ENCODE measurements at places on chromosomes 11 and 22. TPM values are rescaled to one million over a fixed set of nuclear protein-coding genes. Genes with fewer than 3 reads are reported as not detected.
A peak's percentile ranks its signal among the peaks of the same experiment; 100 is the strongest.

KRTAP5-10 gene
- 0.53 TPM for polyA plus RNA-seq

YWHAH gene
- polyA plus RNA-seq = 120 TPM

TCN1 gene
- not detected for polyA plus RNA-seq

DNA sequence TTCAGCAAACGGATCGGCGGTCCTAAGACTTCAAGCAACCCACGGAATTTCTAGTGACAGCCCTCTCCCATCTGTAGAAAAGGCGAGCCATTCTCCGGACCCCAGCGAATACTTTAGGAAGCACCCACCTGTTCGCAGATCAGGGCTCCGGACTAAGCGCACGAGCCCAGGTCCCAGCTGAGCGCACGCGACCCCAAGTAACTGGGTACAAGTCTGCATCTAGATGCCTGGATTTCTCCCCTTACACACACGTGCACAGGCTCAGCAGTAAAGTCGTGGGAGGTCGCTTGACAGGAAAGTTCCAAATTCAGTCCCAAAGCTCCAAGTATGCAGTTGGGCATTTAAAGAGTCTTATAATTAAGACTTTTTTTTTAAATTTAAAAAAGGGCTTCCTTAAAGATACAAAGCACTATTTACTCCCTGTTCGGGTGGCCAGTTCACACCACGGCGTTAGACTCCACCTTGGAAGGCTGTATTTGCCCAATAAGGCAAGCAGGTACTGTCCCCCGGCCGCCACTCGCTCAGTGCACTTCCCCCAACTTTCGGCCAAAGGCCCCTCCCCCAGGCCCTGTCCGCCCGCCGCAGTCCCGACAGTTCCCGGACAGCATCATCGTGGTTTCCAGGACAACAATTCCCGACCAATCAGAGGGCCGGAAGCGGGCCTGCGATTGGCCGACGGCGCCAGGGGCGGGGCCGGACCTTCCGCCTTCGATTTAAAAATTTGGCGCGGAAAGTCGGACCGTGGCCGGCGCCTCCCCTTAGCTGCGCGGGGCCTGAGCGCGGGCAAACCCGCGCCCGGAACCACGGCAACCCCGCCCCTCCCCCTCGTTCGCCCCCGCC lies at the start of gene E2F8:
TSS of gene E2F8 (minus strand) at position 526 of the 840 bp plus-strand sequence. CDS start 824 bp downstream, outside the sequence.
- peak; percentile 93 for DNase-seq

DNA sequence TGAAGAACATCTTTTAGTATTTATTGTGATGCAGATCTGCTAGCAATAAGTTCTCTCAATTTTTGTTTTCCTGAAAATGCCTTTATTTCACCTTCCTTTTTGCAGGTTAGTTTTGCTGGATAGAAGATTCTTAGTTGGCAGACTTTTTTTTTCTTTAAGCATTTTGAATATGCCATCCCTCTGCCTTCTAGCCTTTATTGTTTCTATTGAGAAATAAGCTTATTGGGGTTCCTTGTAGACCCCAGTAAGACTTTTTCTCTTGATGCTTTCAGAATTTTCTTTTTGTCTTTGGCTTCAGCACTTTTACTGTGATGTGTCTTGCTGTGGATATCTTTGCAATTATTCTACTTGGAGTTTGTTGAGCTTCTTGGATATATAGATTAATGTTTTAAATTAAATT lies 160.6 kb downstream of the PGR start:
- DNase-seq = no peak

ADSL gene
- 119 TPM for polyA plus RNA-seq

DNA sequence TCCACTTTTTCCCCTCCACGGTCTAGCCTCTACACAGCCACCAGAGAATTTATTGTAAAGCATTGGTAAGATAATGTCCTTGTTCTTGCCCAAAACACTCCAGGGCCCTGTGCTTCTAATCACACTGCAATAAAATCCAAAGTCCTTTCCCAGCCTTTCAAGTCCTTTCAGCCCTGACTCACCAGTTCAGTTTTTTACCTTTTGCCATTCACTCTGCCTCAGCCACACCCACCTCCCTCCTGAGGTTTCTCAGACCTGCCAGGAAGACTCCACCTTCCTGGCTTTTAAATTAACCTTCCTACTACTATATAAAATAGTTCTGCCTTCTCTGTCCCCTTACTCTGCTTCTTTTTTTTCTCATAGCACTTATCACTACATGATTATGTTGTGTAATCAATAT lies 91.0 kb upstream of the ARHGAP32 start:
- DNase-seq = no peak

DNA sequence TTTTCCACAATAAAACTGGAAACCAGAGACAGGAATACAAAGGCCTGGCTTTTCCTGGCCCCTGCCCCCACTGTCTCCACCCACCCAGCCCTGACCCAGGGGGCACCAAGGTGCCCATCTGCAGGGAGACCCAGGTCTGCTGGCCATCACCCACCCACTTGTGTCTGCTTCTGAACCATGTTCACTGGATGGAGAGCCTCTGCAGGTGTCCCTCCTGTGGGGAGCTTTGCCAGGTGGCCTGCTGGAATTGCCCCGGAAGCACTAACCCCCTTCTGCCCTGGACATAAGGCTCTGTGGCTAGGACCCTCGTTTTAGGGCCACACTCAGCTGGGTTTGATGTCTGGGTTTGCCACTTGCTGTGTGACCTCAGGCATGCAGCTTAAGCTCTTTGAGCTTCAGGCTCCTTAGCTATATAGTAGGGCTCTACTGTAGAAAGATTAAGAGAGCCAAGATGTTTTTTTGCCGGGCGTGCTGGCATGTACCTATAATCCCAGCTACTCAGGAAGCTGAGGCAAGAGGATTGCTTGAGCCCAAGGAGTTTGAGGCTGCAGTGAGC lies 3.9 kb downstream of the SCARF2 start:
- no peak for DNase-seq

GRCh38 chr11:125162743-125163142 lies 1.8 kb upstream of the PKNOX2 start:
- no peak for DNase-seq

C11orf16 gene
- 0.96 TPM for polyA plus RNA-seq

DNA sequence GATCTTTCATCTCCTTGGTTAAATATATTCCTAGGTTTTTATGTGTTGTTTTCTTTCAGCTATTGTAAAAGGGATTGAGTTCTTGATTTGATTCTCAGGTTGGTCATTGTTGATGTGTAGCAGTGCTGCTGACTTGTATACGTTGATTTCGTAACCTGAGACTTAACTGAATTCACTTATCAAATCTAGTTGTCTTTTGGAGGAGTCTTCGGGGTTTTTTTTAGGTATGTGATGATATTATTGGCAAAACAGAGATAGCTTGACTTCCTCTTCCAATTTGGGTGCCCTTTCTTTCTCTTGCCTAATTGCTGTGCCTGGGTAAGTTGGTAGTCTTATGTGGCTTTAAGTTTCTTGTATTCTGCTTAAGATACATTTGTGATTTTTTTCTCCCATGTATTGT lies 52.8 kb downstream of the CBL start:
- no peak for DNase-seq

DNA sequence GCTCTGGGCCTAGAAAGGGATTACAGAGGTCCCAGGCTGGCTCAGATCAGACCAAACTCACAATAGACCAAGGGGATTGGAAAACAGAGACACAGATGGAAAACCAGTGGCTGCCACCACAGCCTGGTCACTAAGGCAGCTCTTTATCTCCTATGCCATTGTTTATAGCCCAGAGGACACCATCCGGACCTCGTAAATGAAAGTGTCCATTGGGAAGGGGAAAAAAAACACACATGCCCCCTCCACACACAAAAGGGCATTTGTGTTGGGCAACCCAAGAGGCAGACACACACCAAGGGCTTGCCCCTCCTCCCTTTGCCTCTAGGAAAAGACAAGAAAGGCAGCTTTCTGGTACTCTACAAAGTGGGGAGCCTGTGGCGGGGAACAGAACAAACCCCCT lies 85.9 kb downstream of the GAB2 start:
- no peak for DNase-seq

DNA sequence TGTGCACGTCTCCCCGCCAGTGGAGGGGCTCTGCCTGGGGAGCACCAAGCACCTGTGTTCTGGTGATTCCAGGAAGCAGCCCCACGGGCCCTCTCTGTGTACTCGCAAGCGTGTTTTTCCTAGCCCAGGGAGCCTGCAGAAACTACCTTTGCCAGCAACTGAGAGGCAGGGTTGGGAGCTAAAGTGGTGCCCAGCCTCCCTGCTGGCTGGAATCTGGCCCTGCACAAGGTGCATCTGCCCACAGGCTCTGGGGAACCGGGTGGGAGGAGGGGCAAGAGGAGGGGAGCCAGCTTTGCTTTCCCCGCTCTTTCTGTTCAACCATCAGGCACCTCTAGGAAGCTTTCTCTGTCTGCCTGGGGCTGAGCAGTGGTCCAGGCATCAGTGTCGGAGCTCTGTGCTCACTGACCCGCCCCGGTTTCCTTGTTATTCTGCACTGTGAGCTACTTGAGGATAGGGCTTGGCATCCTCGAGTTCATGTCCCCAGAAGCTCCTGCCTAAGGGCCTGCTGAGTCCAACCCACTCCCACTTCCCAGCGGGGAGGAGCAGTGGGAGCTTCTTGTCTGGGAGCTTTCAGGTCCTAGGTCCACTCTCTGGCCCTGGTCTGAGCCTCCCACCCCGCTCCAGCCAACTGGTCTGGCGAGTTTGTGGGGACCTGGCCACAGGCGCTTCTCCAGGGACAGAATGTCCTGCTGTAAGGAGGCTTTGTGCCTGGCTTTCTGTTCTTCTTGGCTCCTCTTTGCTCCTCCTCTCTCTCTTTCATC lies 14.9 kb downstream of the DAGLA start:
- no peak for DNase-seq

PELI3 gene
- 4.9 TPM for polyA plus RNA-seq

- DNase-seq = no peak
These were observed at the start of gene TUB for GRCh38 chr11:8080674-8081590. Gene TUB, plus strand, starts transcription at chr11:8081211. Its CDS starts 300 bp downstream, at chr11:8081511.

GRCh38 chr22:39601180-39601535 lies 30.6 kb downstream of the CACNA1I start:
- DNase-seq = no peak

INSC gene
- 0.73 TPM for polyA plus RNA-seq

GRCh38 chr11:57390535-57390934 lies at the start of gene PRG2:
Gene PRG2, minus strand, starts transcription at chr11:57390650. Its CDS starts 706 bp downstream, at chr11:57389944.
- no peak for DNase-seq

- no peak for DNase-seq
These were observed 4.8 kb downstream of the KIAA0930 start for GRCh38 chr22:45235851-45236342.

DEUP1 gene
- polyA plus RNA-seq = 1.4 TPM

DNA sequence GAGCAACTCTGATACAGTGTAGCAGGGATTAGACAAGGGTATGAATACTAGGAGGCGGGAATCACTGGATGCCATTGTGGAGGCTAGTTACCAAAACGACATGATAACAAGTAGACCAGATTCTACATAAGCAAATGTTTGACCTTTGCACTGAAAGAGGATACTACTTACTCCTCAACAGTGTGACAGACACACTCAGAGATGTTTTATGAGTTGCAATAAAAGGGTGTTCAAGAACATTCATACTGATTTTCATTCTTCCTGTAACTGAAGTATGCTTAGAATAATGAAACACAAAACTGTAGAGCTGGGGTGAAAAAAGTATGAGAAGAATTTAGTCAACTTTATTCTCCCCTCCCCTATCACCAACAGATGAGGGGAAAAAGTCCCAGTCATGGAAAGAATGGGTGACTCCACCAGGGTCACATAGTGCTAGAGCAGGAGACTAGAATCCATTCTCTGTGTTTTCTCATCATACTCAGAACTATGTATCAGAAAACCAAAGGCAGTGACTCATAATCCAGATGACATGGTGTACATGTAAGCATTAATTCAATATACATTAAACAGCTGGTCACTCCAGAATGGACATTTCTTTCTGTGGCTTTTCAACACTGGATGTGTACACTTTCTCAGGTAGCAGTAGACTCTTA lies 32.8 kb downstream of the ARHGAP20 start:
- DNase-seq = no peak

DNA sequence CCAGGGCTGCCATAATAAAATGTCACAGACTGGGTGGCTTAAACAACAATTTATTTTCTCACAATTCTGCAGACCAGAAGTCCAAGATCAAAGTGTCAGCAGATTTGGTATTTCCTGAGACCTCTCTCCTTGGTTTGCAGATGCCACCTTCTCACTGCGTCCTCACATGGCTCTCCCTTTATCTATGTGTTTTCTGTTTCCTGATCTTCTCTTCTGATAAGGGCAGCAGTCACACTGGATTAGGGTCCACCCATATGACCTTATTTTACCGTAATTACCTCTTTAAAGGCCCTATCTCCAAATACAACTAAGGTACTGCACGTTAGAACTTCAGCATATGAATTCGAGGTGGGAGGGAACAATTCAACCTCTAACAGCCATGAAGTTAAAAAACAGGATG lies 238.9 kb upstream of the API5 start:
- DNase-seq = no peak

RTN4RL2 gene
- 2.5 TPM for polyA plus RNA-seq

OR52H1 gene
- polyA plus RNA-seq = 0.13 TPM

DNA sequence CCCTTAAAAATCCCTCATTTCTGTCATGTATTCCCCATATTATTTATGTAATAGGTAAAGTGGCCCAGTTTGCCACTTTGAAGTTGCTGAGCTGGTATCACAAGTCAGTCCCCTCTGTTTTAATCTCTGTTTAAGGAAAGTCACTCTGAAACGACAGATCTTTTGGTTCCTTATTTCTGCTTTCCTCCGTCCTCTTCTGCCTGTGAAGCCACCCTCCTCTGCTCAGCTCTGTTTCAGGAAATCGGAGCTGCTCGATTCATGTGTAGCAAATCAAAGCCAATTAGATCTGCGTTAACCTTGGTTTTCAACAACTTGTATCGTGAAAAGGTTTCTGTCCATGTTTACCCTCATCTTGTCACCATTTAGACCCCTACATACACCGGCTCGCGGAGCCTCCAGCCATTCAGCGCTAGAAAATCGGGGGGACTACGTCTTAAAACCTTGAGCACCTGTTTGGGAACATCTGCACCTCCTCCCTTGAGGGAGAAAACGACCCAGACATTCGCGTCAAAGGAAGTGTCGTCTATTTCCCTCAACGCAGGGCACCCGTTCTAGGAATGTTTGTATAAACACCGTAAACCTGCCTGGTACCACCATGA lies 576 bp upstream of the SC5D start:
- DNase-seq = no peak

DNA sequence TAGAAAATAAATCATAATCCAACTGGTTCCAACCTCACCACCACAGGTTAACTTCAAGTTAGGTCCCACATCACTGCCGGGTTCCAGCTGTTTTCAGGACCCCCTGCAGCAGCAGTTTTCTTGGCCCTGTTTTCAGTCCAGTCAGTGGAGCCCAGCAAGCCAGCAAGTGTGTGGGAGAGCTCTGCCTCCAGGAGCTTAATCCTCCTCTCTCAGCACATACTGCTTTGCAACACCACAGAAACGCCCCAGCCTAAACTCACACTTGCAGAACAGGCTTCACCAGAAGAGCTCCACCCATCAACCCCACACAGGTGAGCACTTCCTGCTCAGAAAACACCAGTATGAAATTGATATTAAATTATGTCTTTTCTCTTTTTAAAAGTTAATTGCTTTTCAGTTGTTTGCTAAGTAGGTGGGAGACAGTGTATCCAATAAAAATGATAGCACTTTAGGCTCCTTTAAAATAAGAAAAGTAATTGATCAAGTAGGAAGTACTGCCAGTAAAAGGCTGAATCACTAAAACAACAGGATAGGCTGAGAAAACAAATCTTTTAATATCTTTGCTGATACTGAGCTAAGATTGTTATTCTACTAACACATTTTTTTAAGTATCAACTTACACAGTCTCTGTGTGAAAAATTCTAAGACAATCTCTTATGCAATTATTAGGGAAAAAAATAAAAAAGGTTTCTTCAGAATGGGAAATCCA lies 81.5 kb upstream of the TP53AIP1 start:
- peak; percentile 27 for DNase-seq

All from left kidney (tissue), 8 donors.